ENCODE measurements at places on chromosomes 5 and 9.

DNA sequence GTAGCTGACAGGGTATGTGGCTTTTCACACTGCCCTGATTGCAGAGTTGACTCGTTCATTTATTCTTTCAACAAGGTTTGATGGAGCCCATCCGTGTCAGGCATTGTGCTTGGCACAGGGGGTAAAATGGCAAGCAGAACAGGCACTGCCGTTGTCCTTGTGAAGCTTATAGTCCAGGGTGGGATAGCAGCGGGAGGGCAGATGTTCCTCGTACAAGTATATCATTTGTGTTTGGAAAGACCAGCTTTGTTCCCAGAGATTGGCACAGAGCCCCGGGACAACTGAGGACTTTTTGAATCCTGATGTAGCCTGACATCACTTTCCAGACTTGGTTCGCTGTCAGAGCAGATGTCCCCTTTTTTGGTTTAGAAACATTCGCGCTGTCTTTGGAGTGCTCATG is 50.9 kb downstream of the MVB12B start:
- no peak for DNase-seq

- DNase-seq: no peak
Measured at GRCh38 chr5:79076819-79077218, 7.3 kb downstream of the BHMT2 start.

DNA sequence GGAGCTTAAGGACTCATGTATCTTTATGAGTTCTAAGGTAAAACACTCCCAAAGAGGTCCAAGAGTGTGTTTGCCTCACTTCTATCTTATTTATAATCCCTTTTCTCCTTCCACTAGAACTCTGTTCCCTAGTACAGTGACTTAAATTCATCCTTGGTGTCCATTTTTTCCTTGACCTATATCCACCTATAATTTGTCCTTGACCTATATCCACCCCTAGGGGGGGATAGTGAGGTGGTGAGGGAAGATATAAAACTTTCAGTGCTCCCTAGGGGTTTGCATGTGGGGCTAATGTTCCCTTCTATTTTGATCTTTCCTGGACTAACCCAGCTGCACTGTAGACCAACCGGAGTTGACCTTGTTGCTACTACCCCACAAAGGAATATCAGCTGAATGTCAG is 83.5 kb upstream of the GNAQ start:
- no peak for DNase-seq

DNA sequence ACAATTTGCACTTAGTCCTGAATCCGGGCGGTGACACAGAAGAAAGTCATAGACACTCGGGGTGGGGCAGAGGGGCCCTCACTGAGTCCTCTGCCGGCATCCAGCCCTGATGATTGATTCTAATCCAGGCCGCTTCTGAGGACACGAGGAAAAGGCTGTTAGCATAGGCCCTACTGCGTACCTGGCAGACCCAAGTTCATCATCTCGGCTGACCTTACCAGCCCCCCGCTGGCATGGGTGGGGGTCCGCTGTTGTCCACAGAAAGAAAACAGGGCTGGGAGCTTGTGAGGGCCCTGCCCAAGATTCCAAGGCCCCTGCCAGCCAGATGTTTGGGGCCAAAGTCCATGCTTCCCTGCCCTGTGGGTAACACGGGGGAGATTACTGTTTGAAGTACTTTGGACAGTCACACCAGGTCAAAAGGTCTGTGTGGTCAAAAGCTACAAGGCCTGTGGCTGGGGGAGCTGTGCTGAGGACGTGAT is 24.5 kb downstream of the ERGIC1 start:
- DNase-seq: no peak

- DNase-seq: no peak
Measured at GRCh38 chr9:137604345-137605086, 970 bp upstream of the ARRDC1 start.

GRCh38 chr9:6272229-6272598 is 56.0 kb upstream of the TPD52L3 start:
- DNase-seq: no peak

- no peak for DNase-seq
Measured at GRCh38 chr5:75023368-75024159, 28.8 kb downstream of the GCNT4 start.

GRCh38 chr5:149239917-149240316 is 31.7 kb upstream of the AFAP1L1 start:
- DNase-seq: no peak

- no peak for DNase-seq
Measured at GRCh38 chr5:177515580-177515979, 1.2 kb downstream of the DDX41 start.

DNA sequence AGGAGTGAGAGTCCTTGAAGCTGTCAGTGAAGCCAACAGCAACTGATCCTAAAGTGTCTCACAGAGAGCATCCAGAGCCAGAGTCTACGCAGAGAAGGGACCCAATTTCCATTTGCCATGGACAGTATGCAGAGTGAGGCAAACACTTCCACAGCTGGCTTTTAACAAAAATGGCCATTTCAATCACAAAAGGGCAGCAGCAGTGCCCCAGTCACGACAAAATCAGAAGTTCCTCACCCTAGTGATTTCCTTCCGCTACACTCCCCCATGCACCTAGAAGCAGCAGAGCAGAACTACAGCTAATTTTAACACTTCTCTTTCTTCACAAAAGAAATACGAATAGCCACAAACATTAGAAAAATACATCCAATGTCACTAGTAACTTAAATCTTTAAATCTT is 27.9 kb downstream of the FBXW11 start:
- no peak for DNase-seq

DNA sequence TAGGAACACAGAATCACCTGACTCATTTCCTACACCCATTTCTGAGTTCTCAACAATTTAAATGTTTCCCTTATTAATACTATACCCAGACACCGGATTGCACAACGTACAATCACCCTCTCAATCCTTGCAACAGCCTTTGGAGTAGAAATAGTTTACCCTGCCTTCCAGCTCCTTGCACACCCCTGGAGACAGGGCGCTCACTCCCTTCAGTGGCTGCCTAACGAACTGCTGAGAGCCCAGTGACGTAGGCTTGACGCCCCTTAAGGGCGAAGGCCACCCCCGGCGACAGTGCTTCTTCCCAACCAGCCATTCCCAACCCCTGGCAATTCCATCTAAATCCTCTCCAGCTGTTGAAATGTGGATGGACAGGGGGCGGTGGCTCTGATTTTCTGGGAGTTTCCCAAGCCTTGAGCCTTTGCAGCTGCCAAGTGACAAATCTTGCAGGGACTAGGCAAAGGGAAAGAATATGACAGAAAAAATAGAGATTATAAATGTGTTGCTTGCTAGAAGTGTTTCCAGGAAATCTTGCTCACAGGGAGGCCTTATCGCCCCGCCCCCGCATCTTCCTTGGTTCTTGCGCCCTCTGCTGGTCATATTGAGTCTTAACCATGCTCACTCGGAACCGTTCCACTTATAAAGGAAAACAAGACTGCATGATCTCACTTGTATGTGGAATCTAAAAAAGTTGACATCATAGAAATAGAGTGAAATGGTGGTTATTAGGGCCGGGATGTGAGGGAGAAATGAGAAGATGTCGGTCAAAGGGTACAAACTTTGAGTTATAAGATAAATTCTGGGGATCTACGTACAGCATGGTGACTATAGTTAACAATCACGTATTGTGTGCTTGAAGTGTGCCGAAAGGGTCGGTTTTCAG is 7.6 kb upstream of the BARX1 start:
- peak; percentile 50 for DNase-seq

DNA sequence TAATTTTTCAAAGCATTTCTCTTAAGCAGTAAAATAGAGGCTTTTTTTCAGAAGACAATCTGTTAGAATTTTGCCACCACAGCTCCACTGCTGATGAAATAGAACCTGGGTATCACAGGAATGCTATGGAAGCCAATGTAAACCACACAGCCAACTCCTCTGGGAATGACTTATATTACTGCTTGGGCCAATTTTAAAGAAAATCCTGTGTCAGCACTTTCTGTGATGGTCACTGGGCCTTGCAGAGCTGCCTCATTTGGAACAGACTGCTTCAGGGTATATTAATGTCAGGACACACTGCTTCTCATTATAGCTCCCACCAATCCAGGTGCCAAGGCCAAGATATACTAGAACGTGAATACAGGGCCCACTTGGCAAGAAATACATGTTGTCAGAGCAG is 144.1 kb upstream of the ACTBL2 start:
- DNase-seq: no peak

- DNase-seq: no peak
Measured at GRCh38 chr5:59722874-59723273, 170.7 kb downstream of the PDE4D start.

- no peak for DNase-seq
Measured at GRCh38 chr9:71955300-71955915, 44.0 kb downstream of the C9orf85 start.
